ENCODE measurements at places on chromosomes 1 and 21.

GRCh38 chr1:176416777-176417176 is 46.2 kb upstream of the PAPPA2 start:
- no peak for DNase-seq

GRCh38 chr1:240786880-240787279 is 174.9 kb upstream of the GREM2 start:
- DNase-seq: no peak

DNA sequence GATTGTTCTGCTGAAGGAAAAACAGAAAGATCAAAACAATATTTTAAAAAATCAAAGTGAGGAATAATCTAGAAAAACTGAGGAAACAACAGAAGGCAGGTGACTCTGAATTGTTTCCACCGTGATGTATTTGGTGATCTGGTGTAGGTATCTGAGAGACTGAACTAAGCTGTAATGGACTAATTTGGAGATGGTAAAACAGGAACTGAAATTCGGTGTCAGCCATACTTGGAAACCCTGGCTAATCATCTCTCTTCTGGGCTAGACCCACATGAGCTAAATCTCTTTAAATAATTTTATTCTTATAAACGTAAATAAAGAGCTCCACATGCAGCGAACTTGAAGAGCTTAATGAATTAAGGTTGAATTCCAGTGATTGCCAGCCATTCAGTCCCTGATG is 1226.1 kb downstream of the NCAM2 start:
- DNase-seq: no peak

DNA sequence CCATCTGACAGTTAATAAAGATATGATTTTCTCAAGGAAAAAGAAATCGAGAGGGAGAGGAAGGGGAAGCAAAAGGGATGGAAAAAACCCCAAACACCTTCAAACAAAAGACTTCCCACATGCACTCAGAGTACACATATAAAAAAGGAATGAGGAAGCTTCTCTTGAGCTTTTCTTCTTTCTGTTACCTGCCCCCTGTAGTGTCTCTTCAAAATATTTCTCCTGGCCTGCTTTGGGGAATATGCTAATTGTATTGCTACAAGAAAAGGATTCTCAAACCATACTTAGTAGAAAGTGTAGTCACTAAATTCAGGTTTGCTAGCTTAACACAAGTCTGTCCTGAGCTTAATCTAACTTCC is 58.7 kb downstream of the KIF14 start:
- DNase-seq: no peak

DNA sequence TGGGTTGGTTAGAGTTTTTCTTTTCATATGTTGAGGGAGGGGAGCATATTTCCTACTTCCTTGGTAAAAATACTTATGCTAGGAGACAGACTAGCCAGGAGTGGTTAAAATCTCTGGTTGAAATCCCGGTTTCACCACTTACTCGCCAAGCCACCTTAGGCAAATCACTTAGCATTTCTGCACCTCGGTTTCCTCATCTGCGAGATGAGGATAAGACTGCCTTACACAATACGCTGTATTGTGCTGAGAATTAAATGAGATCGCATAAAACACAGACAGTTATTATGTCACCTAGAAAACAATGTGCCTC is 1.4 kb downstream of the IFFO2 start:
- no peak for DNase-seq

GRCh38 chr21:46324390-46325072 is 575 bp downstream of the PCNT start:
- DNase-seq: peak; percentile 93

GRCh38 chr1:40650075-40650474 is 15.4 kb downstream of the RIMS3 start:
- DNase-seq: no peak

- DNase-seq: no peak
These were observed 128.1 kb downstream of the MRPS6 start for GRCh38 chr21:34201481-34201858.

GRCh38 chr1:112906150-112906698 is 49.8 kb downstream of the SLC16A1 start:
- no peak for DNase-seq
